ENCODE measurements at places on chromosomes 4 and X.

DNA sequence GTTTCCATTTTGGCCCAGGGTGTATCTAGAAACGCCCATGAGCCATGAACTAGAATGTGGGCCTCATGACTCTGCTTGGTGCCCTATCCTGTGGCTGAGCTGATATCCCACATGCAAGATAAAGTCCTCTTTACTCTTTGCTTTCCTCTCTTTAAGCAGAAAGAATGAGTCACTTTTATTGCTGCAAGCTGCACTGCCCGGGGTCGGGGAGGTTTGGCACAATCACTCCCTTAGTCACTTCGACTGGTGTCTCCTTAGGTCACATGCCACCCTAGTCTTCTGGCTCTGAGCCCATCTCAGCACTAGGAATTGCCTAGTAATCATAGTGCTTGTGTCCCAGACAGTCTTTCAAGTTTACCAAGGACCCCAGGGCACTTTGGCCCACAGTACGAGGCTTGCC, 75.1 kb upstream of the CXorf66 start:
- peak; percentile 80 for DNase-seq

- peak; percentile 33 for DNase-seq
Observed at GRCh38 chr4:98648602-98649001, 9.8 kb downstream of the TSPAN5 start.

- no peak for DNase-seq
Observed at GRCh38 chr4:44056721-44057151, 391.9 kb downstream of the KCTD8 start.

DNA sequence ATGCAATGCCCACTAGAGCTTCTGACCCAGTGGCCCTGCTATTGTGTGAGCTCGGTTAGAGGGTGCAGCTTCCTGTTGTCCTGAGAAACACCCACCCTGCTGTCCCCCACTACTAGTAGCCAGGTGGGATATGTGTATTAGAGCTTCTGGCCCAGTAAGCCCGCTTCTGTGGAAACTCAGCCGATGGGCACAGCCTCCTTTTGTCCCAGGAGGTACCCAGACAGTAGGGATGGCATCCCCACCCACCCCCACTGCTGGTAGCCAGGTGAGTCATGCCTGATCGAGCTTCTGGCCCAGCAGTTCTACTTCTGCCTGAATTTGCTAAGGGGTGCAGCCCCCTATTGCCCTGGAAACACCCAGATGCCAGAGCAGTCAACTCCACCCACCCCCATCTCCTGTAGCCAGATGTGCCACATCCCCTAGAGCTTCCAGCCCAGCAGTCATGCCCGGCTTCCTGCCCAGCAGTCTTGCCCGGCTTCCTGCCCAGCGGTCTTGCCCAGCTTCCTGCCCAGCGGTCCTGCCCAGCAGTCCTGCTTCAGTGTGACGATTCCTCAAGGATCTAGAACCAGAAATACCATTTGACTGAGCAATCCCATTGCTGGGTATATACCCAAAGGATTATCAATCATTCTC, 162.7 kb upstream of the KLF8 start:
- no peak for DNase-seq

DNA sequence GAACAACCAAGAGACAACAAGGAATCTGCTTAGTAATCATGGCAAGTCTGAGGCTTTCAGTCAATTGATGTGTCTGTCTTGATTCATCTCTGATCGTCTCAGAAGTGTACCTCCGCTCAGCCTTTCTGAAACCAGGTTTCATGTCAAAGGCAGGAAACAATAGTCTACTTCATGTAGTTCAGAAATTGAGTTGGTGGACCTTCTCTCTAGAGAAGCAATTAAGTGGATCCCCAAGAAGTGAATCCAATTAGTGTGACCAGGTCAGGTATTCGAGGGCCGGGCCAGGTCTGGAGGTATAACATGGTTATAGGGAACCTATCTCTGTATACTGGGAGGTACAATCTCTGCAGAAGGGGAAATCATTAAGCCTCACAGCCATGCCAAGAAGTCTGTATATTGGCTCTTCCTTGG, 32.0 kb downstream of the DAPP1 start:
- DNase-seq: no peak

All from renal cortical epithelial cell (primary cell).